ENCODE measurements at places on chromosomes 6 and 20.

DNA sequence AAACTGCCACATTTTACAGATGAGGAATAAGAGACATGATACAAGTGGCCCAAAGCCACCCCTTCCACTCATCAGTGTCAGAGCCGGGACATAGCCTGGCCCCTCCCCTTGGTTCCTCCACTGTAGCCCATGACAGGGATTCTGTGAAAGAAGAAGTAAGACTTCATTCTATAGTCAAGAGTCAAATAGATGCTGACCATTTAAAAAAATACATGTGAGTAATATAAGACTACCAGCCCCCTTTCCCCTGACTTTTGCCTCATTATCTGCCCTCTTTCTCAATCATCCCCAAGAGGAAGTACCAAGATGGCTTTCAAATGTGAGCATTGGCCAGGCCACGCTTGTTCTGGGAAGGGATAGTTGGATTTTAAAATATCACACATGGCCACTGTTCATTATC is 57.8 kb upstream of the TAB2 start:
- DNase-seq: no peak

DNA sequence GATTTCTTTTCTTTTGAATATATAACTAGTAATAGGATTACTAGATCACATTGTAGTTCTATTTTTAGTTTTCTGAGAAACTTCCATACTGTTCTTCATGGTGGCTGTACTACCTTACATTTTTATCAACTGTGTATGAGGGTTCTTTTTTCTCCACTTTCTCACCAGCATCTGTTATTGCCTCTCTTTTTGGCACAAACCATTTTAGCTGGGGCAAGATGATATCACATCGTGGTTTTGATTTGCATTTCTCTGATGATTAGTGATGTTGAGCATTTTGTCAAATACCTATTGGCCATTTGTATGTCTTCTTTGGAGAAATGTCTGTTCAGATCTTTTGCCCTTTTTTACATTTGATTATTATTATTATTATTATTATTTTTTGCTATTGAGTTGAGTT is 86.1 kb upstream of the TCF21 start:
- no peak for DNase-seq

GRCh38 chr6:139308286-139308916 is 16.6 kb upstream of the TXLNB start:
- no peak for DNase-seq

DNA sequence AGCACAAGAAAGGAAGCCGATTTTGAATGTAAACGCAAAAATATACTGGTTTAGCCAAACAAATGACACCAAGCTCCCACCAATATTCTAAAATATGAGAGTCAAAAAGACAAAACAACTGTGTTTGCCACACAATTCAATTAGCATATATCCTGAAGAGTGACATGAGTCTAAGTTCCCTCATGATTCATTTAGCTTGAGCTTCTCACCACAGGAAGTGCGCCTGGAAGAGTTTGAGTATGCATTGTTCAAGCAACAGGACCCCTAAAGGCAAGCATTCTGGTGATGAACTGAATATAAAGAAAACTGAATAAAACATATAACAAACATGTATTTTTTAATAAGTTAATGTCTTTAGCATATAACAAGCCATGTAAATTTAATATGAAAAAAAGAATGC is 115.2 kb upstream of the RUNX2 start:
- DNase-seq: no peak

- no peak for DNase-seq
Observed at GRCh38 chr6:46923476-46923875, 1.7 kb upstream of the ADGRF5 start.

- DNase-seq: no peak
Observed at GRCh38 chr6:30931272-30931671, 698 bp downstream of the SFTA2 start.

DNA sequence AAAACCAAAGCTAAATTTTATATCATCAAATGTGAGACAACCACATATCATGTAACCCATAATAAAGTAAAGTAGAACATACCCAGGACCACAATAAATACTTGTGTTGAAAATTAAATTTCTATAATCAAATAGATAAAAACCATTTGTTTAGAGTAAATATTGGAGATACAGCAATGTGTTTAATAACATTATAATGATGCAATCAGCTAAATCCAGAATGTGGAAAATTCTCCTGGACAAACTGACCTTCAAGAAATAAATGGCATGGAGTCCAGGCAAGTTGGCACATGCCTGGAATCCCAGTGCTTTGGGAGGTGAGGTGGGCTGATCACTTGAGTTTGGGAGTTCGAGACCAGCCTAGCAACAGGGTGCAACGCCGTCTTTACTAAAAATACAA is 84.0 kb downstream of the GPX5 start:
- DNase-seq: no peak

DNA sequence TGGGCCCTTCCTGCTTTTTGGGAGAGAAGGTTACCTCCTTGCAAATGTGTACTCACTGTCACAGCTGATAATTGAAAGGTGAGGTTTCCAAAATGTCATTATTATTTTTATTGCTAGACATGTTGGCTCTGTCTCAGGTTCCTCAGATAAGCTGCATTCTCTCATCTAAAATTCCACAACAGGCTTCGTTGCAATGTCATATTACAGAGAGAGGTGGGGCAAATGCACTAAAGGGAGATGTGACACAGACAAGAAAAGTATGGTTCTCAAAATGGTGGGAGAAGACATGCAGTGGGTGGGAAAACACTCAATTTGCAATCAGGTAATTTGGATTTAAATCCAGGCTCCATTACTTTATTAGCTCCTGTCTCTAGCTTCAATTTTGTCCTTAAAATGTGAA is 256.4 kb upstream of the POU3F2 start:
- no peak for DNase-seq
